Fibroblast of lung (primary cell): ENCODE measurements at places on chromosomes 13 and 19. TPM values are rescaled to one million over a fixed set of nuclear protein-coding genes. Genes with fewer than 3 reads are reported as not detected.

The NLRP4 gene
- total RNA-seq: not detected in 2 replicates

The ERICH6B gene
- total RNA-seq: not detected in 2 replicates

The MEIOSIN gene
- total RNA-seq: not detected in 2 replicates

The SHISA7 gene
- total RNA-seq: not detected in 2 replicates

The RASIP1 gene
- total RNA-seq: 0.99 and 1.5 TPM in 2 replicates

The ZNF835 gene
- total RNA-seq: 3.3 and 3.6 TPM in 2 replicates
